ENCODE measurements at places on chromosomes 1 and 21.

DNA sequence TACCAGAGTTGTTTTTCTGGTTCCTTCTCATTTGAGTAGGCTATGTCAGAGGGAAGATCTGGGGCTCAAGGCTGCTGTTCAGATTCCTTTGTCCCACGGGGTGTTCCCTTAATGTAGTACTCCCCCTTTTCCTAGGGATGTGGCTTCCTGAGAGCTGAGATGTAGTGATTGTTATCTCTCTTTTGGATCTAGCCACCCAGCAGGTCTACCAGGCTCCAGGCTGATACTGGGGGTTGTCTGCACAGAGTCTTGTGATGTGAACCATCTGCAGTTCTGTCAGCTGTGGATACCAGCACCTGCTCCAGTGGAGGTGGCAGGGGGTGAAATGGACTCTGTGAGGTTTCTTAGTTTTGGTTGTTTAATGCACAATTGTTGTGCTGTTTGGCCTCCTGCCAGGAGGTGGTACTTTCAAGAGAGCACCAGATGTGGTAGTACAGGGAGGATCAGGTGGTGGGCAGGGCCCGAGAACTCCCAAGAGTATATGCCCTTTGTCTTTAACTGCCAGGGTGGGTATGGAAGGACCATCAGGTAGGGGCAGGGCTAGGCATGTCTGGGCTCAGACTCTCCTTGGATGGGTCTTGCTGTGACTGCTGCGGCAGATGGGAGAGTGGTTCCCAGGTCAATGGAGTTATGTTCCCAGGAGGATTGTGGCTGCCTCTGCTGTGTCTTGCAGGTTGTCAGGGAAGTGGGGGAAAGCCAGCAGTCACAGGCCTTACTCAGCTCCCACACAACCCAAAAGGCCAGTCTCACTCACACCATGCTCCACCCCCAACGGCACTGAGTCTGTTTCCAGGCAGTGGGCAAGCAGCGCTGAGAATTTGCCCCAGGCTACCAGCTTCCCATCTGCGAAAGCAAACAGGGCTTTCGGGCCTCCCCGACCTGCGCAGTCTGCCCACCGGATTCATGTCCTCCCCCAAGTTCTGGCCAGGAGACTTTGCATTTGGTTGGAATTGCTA lies 64.2 kb downstream of the SERINC2 start:
- no peak for DNase-seq

- no peak for DNase-seq
These were observed 68.7 kb downstream of the CASZ1 start for GRCh38 chr1:10727751-10728232.

- DNase-seq = no peak
These were observed 13.6 kb downstream of the IPO9 start for GRCh38 chr1:201842472-201843027.

GRCh38 chr1:58928514-58928913 lies 144.7 kb upstream of the JUN start:
- no peak for DNase-seq

DNA sequence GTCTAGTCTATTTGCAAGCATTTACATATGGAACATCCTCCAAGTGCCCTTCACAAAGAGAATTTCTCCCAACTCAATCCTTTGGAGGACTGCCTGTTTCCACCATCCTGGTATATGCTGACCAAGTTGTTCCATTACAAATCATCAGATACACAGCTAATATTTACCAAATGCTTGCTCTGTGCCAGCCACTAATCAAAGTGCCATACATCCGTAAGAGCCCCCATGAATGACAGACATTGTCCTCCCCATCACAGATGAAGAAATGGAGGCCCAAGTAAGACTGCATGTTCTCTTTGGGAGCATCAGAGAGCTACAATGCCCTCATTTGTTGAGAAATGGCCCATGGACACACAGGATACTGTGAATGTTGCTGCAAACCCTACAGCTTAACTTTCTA lies 130.0 kb upstream of the BACE2 start:
- DNase-seq = no peak

DNA sequence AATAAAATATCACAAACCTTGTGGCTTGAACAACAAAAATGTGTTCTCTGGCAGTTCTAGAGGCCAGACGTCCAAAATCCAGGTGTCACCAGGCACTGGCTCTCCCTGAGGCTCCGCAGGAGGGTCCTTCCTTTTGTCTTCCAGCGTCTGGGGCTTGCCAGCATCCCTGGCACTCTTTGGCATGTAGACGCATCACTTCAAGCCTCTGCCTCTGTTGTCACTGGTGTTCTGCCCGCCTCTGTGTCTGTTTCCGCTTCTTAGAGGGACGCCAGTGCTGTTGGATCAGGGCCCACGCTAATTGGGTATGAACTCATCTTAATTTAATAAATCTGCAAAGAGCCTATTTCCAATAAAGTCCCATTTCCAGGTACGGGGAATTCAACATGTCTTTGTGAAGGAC lies 273.7 kb upstream of the C1orf174 start:
- no peak for DNase-seq

DNA sequence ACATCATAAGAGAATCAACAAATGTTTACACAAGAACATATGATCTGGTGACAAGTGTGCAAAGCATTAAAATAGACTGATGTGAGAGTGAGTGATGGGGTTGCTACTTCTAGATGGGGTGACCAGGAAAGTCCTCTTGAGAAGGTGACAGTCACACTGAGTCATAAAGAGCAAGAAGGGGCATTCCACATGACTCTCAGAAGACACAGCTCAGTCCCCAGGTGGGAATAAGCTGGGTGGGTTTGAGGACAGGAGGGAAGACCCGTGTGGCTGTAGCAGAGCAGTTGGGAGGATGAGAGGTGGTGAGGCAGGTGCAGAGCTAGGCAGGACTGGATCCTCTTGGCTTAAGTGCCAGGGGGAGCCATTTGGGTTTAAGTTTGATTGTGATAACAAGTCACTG lies 53.1 kb downstream of the TNR start:
- DNase-seq = no peak

DNA sequence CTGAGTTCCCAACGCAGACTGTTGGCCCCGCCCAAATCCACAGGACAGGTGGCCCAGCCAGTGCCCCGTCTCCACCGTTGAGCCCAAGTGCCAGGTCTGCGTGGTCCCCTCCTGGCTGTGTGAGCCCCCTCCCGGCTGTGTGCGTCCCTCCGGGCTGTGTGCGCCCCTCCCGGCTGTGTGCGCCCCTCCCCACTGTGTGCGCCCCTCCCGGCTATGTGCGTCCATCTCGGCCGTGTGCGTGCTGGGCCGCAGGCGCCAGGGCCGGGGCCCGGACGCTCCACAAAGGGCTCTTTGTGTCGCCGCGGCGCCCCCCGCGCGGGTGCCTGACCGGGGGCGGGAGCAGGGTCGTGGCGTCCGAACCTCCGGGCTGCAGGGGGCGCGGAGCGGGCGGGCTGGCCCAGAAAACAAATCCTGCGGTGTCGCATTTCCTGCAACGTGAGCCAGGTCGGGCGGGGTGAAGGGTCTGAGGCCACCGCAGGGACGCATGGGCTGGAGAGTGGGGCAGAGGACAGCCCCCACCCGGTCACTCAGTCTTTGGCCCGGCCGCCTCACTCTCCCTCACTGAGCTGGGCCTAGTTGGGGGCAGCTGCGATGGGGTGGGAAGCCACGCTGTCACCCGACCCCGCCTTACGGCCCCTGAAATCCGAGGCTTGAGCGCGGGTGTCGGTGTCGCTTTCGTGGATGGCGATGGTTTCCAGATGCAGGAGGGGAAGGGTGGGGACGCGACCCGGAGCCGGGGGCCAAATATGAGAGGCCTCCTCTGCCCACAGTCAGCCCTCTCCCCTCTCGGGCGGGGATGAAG lies 18.8 kb downstream of the TNFRSF25 start:
- no peak for DNase-seq

- peak; percentile 38 for DNase-seq
These were observed 373.7 kb downstream of the SRGAP2C start for GRCh38 chr1:121558514-121558913.

DNA sequence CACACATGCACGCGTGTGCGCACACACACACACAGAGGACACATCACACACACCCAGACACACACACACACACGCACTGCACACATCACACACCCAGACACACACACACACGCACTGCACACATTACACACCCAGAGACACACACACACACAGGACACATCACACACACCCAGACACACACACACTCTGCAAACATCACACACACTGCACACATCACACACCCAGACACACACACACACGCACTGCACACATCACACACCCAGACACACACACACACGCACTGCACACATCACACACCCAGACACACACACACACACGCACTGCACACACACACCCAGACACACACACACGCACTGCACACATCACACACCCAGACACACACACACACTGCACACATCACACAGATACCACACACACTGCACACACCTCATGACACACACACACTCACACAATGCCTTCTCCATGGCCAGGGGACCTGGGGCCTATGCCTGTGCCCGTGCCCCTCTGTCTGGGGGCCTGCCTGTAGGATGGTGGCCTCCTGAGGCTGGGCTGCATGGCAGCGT lies 24.4 kb downstream of the CRYAA start:
- no peak for DNase-seq

- DNase-seq = no peak
These were observed 867.3 kb downstream of the PLA2G4A start for GRCh38 chr1:187696073-187696472.

DNA sequence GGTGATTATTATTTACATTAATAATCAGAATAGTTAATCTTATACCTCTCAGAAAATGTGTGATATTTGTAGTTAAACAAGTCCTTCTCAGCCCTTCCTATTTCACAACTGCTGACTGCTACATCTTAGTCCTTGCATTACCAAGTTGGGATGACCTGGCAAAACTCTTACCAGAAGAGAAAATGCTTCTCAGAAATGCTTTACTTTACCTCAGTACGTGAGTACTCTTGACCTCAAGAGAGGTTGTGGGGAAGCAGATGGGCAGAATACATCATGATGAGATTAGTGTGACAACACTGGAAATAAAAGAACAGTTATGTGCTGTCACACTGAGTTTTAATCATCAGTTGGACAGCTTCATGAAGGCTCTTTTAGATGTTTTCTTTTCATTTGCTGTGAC lies 16.2 kb downstream of the CFAP126 start:
- no peak for DNase-seq

- DNase-seq = no peak
These were observed 238.4 kb downstream of the TNR start for GRCh38 chr1:175504875-175505555.

- DNase-seq = no peak
These were observed 28.3 kb upstream of the VPS13D start for GRCh38 chr1:12201352-12202189.

- DNase-seq = no peak
These were observed 1176.5 kb downstream of the NCAM2 start for GRCh38 chr21:22174746-22175145.

- DNase-seq = no peak
These were observed 88.3 kb downstream of the RPE65 start for GRCh38 chr1:68361346-68361910.

DNA sequence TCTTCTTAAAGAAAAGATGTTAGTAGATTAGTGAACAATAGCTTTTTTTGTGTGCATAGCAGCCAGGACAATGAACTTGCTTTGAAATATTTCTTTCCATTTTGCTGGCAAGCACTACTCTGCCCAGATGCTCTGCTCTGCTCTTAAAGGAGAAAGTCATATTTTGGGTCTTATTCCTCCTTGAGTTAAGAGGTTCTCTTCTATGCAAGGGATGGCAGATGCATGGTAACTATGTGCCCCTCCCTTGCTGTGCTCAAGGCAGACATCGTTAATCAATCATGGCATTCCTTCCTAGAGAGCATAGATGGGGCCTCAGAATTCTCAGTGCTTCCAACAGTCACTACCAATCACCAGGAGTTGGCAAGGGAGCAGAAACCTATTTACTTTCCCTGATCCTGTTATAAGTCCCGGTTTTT lies 27.6 kb downstream of the NIPAL3 start:
- DNase-seq = peak; percentile 47

GRCh38 chr21:45098867-45099266 lies 24.5 kb downstream of the ADARB1 start:
- DNase-seq = no peak

DNA sequence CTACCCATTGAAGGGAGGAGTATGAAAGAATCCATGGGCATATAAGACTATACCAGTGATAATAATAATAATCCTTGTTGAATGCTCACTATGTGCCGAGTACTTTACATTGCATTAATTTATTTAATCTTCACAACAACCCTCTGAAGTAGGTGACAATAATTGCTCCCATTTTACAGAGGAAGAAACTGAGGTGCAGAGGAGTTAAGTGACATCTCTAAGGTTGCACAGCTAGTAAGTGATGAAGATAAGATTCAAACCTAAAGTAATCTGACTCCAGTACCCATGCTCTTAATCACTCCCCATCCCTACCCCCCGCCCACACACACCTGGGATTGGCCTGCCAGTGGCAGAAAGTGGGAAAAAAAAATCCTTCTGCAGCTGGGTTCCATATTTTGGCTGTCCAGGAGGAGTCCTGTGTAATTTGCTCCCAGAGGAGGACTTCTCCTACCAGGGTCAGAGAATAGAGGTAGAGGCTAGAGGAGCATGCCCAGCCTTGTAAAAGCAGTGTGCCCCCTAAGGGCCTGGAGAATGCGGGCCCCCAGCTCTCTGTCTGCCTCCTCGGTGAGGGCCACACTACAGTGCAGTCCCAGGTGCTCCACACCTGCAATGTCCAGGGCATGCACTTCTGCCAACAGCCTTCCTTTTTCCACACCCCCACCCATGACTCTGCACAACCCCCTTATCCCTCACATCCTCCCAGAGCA lies 57.8 kb downstream of the TMEM53 start:
- no peak for DNase-seq

GRCh38 chr1:173864179-173864867 lies 3.5 kb downstream of the GAS5 start:
- DNase-seq = no peak

DNA sequence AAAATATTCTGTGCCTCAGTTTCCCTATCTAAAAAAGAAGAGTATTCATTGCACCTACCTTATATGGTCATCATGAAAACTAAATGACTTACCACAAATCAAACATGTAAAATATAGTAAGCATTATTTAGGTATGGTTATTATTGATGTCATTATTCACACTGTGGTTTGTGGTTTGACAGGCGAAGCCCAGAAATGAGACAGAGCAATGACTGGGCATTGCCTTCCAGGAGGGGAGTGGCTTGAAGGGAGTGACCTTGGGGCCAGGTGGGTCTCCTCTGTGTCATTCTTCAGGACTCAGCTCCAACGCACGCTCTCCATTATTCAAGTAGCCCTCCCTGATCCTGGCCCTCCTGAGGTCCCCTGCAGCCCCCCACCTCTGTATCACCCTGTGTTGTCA lies 133.7 kb downstream of the DMRTA2 start:
- DNase-seq = no peak
